Lower lobe of right lung (tissue), 2 donors: ENCODE measurements at places on chromosomes 1 and 21. TPM values are rescaled to one million over a fixed set of nuclear protein-coding genes. Genes with fewer than 3 reads are reported as not detected.
A peak's percentile ranks its signal among the peaks of the same experiment; 100 is the strongest.

The PLCH2 gene
- total RNA-seq: 3.8 TPM

The TEDDM1 gene
- not detected for total RNA-seq

The RPS6KA1 gene
- 140 TPM for total RNA-seq

The HSD3B2 gene
- not detected for total RNA-seq

The TEX38 gene
- not detected for total RNA-seq

The SELP gene
- total RNA-seq: 21.4 TPM

The MCOLN2 gene
- 5.1 TPM for total RNA-seq

The OR2W3 gene
- total RNA-seq: 1.2 TPM

The NBPF10 gene
- 3.2 TPM for total RNA-seq

The TCHHL1 gene
- not detected for total RNA-seq

The C8A gene
- total RNA-seq: not detected

DNA sequence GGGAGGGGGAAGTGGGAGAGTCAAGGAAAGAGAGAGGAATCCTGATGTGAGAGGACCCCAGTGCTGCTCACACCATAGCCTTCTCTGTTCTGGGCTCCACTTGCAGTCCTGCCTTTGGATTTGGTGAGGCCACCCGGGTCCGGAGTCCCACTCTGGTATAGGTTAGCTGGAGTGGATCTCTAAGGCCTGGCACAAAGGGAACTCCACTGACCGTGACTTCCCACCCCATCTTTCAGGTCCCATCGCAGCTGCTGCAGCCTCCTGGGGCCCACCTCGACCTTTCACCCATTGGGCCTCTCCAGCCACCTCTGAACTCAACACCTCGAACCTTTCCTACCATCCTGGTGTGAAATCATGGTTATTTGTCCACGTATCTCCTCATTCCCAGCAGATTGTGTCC is 324.4 kb downstream of the MATN1 start:
- no peak for DNase-seq

DNA sequence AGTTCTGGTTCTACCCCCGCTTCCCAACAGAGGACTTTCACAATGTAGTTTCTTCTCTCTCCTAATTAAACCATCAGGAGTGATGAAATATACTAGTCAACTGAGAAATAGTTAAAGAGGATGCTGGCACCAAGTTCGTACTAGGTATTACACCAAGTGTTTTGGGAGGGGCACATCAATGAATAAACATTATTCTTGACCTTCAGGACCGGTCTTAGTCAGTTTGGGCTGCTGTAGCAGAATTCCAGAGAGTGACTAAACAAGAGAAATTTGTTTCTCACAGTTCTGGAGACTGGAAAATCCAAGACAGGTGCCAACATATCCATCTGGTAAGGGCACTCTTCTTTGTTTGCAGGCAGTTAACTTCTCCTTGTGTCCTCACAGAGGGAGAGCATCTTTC is 103.8 kb downstream of the SPATA17 start:
- DNase-seq: no peak

DNA sequence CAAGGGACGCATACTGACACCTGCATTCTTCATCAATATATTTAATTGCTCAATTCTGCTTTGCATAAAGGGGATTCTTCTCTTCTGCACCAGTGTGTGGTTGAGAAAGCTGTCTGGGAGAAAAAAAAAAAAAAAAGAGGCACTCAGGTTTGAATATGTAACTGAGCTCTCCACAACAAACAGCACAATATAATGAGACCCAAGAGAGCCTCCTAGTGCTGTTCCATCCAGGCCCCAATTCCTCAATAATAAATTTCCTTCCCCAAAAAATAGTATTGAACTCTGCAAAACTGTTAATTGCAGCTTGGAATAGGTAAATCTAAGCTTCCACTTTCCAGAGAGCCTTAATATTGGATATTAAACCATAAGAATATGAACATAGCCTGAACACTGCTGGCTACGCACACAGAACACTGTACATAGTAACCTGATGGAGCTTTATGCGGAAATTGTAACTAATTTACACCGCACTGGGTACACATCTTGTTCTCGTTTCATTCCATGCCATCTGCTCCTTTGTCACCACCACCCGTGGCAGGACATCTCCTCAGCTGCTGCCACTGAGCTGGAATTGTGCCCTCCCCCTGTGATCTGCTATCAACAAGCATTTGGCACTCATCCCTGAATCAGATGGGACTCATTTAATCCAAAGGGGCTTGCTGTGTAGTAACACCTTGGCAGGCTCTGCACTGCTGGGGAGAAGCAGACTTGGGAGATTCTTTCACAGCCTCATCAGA is 272.0 kb downstream of the HHIPL2 start:
- DNase-seq: no peak

GRCh38 chr1:26993237-26994019 is at the start of gene TRNP1:
TRNP1 (plus strand) TSS chr1:26993692; CDS start chr1:26993787, 95 bp downstream.
- peak; percentile 81 for DNase-seq

DNA sequence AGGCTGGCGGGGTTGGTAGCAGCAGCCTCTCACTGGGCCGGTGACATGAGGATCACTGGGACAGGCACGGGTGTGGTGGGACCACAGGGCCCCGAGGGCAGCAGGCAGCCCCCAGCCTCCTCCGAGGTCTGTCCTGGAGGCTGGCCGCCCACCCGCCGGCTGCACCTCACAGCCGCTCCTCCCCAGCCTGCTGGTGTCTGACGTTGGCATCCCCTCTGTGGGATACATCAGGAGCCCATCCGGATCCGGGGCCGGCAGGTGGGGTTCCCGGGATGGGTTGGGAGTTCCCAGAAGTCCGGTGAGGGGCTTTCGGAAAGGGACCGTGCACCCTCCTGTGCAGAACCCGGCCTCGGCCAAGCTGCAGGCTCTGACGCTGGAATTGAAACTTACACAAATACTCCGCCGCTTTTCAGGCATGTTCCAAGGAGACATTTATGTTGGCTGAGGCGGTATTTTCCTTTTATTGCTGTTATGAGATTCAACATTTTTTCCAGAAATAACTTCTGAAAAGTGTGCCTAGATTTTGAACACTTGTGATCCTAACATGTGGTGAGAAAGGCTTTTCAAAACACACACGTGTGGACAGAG is 142.1 kb upstream of the ARHGEF16 start:
- no peak for DNase-seq

- DNase-seq: peak; percentile 89
These were observed 20.6 kb downstream of the TCEA3 start for GRCh38 chr1:23403735-23404486.

DNA sequence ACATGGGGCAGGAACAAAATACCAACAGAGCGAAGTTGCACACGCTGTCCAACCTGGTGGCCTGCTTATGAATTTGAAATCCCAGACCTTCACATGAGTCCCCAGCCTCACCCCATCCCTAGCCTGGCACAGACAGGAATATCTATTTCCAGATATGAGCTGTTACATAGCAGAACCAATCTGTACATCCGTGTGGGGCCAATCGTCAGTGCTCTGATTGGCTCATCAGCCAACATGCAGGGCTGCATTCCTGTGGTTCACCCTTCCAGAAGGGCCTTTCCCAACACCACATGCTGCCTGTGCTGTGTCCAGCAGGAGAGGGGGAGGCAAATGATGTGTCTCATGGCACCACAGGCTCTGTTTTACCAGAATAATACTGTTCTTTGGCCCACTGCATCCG is 31.3 kb downstream of the CCN1 start:
- peak; percentile 77 for DNase-seq

DNA sequence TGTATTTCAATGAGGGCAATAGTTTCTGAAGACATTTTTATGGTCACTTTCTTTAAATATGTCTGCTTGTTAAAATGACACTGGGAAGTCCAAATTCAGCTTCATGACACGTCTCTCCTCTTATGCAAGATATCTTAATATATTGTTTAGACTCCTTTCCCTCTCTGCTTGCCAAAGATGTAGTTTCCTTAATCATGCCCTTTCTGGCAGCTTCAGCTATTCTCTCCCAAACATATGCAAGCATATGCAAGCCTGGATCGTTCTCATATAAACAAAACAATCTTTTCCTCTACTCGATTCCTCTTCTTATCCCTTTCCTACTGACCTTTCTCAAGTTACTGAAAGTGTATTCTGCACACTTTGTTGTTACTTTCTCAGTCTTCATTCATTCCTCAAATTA is 372.2 kb downstream of the PTBP2 start:
- no peak for DNase-seq

- no peak for DNase-seq
These were observed 117.7 kb downstream of the ERG start for GRCh38 chr21:38380481-38381137.

DNA sequence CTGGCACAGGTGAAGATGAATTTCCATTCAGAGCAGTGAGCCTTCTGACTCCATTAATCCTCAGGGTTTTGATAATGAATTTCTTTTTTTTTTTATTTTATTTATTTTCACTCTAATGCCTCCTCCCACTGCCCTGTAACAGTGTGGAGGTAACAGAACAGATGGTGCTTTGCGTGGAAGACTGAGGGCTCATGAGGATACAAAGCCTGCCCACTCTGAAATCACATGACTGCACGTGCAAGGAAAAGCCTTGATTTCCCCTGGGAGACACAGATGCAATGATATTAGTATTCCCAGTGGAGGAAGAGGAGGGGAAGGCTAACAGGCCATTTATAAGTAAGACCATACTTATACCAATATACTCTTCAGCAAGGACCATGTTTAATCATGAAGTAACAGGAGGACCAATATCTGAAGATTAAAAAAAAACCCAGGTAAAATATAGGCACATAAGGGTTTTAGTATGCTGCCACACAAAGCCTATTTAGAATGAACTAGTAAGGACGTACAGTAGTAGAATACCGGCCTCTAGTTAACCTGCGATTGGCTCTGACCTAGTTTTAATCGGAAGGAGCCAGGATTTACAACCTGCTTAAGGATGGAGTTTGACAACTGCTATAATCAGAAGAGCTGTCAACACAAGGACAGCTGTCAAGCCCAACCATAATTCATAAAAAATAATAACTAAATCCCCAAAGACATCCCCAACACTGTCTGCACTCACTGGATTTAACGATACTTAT is 69.6 kb downstream of the LHX4 start:
- no peak for DNase-seq

GRCh38 chr1:17027900-17028299 is 16.2 kb upstream of the ATP13A2 start:
- no peak for DNase-seq

- no peak for DNase-seq
These were observed 219.4 kb downstream of the LRRC7 start for GRCh38 chr1:69787151-69787550.

DNA sequence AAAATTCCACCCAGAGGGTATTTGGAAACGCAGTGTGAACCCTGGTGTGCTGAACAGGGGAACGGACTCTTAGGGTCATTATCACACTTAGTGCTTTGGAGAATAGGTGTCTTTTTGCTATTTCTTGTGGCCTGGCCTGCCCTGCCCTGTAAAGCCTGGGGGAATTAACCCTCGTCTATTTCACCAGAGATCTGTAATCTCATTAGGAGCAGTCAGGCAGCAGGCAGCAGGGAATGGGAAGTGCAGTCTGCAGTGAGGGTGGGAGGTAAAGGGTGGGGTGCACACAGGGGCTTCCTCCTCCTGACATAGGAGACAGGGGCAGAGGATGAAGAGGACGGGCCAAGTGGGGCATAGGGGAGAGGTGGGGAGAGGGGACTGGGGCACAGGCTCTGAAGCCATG is 1.1 kb upstream of the SLC1A7 start:
- DNase-seq: no peak

DNA sequence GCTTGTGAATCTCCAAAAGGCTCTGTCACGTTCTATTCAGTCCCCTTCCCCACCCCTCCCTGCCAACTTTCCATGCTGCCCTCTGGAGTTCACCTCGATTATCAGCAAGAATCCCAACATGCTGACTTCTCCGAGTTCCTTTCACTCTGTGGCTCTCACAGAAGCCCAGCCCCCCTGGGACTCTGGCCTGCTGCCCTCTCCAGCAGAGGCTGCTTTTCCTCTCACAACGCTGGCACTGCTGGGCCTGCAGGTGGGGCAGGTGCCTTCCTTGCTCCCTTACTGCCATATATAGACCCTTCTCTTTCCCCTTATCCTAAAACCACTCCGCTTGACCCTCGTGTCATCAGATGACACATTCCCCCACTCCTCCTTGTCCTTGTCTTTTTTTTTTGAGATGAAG is 10.2 kb upstream of the RNF186 start:
- DNase-seq: no peak

GRCh38 chr1:160996178-160996577 is 24.8 kb downstream of the F11R start:
- DNase-seq: no peak

- no peak for DNase-seq
These were observed 58.1 kb upstream of the ZNF648 start for GRCh38 chr1:182119631-182120030.

DNA sequence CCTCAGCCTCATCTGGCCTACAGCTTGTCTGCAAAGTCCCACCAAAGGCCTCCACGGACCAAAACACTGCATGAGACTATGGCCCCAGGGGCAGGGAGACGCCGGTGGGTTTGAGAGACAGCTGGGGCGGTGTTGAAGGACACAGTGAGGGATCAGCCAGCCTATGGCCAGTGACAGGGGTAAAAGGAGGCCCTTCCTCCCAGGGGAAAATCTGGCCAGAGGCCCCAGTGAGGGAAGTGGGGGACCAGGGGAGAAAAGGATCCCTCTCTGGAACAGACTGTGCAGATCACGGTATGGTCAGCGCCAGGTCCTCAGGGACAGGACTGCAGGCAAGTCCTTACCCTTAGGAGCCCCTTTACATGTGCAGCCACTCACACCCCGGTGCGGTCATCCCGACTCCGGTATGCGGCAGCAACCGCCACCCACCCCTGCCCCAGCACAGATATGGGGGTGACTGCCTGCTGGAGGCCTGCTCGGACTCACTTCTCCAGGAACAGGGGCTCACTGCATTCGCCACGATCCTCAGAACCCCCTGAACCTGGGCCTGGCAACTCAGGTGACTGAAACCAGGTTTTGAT is 1.3 kb downstream of the CERS2 start:
- DNase-seq: peak; percentile 52

GRCh38 chr1:41537788-41538351 is 53.4 kb upstream of the EDN2 start:
- DNase-seq: peak; percentile 50

DNA sequence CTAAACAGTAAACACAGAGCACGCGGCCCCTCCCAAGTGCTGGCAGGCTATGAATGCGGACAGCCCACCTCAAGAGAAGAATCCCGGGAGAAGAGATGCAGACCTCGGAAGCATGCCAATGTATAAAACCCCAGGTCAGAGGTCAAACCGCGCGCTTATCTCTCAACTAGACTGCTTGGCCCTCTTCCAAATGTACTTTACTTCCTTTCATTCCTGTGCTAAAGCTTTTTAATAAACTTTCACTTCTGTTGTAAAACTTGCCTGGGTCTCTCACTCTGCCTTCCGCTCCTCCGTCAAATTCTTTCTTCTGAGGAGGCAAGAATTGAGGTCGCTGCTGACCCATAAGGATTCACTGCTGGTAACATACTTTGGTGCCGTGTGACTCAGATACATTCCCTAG is 216.0 kb downstream of the S1PR1 start:
- no peak for DNase-seq

- DNase-seq: no peak
These were observed 89.7 kb downstream of the TNNI3K start for GRCh38 chr1:74324684-74325448.

GRCh38 chr1:43951021-43951985 is 4.6 kb downstream of the IPO13 start:
- no peak for DNase-seq

- peak; percentile 76 for DNase-seq
These were observed 156.9 kb upstream of the GJB5 start for GRCh38 chr1:34597877-34598514.
